ENCODE measurements at places on chromosomes 2 and 18.

DNA sequence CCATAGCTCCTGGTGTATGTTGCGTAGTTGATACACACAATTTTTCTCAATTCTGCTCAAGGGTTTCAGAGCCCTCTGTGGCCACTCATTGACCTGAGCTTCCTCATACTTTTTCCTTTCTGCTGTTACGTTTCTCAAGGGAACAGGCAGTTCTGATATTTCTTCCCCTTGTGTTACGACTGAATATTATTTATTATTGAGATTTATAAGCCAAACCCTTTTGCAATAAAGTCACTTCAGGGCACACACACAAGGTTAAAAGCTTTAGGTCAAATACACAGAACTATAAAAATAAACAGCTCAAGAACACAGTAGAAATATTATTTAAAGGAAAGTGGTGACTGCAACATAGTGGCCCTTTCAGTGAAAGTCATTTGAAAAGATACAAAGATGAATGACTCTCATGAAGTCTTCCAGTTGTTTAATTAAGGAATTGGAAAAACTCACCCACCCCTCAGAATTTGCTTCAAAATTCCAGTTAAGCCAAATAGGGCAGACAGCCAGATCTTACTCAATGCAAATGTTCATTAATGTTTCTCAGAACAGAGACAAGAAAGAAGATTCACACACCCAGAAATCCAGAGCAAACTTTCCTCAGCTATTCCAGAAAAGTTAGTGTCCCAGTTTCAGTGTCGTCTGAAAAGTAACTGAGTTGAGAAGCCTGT, 179.7 kb downstream of the TRIB2 start:
- no peak for DNase-seq

- no peak for DNase-seq
These were observed 63.9 kb upstream of the PHLPP1 start for GRCh38 chr18:62651276-62652056.

DNA sequence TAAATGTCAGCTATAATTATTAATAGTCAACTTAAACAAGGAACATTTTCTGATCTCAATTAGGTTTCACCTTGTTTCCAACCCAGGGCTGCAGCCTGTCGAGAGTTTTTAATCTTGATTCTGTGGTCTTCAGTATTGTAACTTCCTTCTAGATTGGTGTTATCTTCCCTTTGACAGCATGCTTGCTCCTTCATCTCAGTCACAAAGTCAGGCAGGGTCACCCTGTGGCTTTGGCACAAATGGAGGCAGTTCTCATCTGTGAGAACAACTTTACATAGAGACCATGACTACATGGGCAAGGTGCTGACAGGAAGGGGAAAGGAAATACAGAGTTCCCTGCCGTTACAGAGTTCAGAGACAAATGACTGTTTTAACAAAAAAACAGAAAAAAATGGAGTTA, 50.5 kb downstream of the HNRNPLL start:
- DNase-seq = no peak

GRCh38 chr18:65606551-65607130, 144.2 kb upstream of the CDH7 start:
- DNase-seq = peak; percentile 61

DNA sequence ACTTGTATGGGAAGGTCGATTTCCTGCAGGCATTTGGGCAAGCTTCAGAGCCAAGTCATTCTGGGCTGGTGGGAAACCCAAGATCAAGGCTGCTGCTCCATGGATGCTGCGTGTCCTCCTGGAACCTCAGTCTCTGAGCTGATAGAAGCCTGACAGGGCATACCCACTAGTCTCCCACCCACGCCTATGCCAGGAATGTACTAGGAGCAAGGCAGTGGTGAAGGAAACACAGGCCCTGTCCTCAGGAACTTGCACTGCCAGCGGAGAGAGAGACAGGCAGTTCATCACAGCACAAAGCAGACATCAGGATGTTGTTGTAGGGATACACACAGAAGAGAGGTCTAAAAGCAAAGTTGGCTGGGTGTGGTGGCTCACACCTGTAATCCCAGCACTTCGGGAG, 84.2 kb downstream of the PLB1 start:
- DNase-seq = no peak

DNA sequence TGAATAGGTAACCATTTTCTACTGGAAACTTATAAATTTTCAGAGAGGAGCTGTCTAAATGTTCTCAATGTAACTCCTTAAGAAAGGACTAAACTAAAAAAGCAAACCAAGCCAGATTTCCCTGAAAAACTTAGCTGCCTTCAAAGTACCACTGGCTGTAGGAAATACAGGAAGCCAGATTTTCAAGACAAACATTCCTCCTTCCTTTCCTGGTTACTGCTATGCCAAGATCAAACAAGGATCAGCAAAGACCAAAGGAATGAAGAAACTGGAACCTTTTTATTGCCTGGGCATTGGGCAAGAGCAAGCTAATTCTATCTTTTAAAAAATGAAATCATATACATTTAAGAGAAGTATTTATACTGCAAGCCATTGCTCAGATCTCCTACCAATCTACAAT, 212.7 kb downstream of the DYM start:
- DNase-seq = no peak

DNA sequence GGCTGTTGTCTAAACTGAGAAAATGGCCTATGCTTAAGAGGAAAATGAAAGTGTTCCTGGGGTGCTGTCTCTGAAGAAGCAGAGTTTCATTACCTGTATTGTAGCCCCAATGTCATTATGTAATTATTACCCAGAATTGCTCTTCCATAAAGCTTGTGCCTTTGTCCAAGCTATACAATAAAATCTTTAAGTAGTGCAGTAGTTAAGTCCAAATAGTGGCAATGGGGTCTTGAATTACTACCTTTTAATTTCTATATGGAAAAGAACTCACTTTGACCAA, 13.8 kb upstream of the ALLC start:
- DNase-seq = no peak

DNA sequence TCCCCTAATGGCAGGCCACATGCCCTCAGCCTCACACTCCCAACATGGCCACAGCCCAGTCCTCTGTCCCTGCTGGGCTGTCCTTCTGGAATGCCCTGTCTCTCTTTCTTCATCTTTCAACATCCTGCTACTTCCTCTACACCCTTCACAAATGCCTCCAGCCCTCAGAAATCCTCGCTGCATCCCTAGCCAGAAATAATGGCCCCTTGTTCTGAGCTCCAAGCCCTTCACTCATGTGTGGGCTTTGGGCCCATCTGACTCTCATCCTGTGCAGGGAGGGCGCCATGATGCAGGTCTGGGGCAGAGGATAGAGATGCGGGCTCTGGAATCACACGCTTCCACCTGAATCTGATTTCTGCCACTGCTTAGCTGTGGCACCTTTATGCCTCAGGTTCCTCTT, 181.9 kb downstream of the TNS1 start:
- no peak for DNase-seq
